ENCODE measurements at places on chromosomes 13 and 19.

GRCh38 chr19:57560049-57560491, 407 bp upstream of the ZNF550 start:
- DNase-seq = no peak

- DNase-seq = no peak
Observed at GRCh38 chr19:39740395-39740794, 2.6 kb upstream of the CLC start.

- no peak for DNase-seq
Observed at GRCh38 chr19:47100290-47100689, 13.3 kb downstream of the ZC3H4 start.

DNA sequence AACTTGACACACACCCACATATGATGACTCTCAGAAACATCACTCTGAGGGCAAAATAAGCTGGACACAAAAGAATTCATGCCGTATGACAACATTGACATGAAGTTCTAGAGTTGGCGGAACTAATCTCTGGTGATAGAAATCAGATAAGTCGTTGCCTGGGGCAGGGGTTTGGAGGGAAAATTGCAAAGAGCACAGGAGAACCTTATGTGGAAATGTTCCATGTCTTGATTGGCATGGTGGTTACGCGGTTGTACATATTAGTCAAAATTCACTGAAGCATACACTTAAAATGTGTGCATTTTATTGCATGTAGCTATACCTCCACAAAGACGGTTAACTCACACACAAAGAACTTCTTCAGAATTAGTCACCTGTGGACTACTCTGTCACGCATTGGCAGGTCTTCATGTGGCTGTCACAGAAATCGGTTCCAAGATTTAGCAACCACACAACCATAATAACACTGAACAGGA, 137.8 kb upstream of the GJB6 start:
- no peak for DNase-seq

DNA sequence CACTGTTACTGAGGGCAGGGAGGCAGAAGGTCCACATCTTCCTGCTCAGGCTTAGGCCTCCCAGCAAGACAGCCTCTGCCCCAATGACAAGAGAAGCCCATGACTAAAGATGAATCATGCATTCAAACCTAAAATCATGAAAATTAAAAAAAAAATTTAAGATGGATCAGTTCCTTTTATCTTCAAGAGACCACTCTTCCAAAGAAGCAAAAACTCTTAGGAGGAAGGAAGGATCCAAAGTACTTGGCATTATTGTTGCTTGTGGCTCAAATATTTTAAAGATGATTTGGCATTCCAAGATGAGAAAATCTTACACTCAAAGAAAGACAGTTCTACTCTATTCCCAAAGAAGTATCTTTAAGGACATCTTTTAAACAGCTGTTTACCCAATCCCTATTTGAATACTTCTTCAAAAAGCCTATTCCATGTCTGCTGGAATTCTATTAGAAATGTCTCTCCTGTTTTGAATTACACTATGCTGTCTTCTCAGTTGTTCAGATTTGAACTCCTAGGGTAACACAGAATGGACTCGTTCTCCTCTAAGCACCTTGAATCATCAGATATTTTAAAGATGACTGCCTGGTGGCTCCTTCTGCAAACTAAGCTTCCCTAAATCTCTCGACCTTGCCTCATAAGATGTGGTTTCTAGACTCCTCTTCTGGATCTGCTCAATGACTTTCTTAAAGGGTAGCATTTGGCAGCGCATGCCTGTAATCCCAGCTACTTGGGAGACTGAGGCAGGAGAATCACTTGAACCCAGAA, 7.0 kb downstream of the SERP2 start:
- DNase-seq = no peak

DNA sequence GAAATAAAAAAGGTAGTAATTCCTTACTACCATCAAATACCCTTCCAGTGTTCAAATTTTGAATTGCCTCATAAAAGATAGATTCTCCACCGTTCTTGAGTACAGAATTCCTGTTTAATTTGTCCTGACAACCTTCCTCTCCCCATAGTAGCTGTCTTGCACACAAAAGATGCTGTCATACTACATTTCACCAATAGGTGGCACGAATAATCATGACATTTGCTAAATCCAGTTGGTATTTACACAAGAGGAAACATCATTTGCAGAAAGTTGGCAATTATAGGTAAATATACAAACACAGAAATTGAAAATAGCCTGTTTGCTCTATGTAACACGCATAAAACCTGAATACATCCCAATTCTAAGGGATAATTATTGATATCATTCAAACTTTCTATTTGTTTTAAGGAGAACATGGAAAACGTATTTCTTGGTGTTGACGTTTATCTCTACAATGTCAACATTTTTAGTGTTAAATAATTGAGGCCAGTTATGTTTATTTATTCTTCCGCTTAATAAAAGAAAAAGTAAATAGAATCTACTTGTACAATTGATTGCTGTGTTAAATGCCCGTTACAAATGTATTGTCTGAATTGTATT, 58.3 kb upstream of the CLDN10 start:
- DNase-seq = no peak

DNA sequence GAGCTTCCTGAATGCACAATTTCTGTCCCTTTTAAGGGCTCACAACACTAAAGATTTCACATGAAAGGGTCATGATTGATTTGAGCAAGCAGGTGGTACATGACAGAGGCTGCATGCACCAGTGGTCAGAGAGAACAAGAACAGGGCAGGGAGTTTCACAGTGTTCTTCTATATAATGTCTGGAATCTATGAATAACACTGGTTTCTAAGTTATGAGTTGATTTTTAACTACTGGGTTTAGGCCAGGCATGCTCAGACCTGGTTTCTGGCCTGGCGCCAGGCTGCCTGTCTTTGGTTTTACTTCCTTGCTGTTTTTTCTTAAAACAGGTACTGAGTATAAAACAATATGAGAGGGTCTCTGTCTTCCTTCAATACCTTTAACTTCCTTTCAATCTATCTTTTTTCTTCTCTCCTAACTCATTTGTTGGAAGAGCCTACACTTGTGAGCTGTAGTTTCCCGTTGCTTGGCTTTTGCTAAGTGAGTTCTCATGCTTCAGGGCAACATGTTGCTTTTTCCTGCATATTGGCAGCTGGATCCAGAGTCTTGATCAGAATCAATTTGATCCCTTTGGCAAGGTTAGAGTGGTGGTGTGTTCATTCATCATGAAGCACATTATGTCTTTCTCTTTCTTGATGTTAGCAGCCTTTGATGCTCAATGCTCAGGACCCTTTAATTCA, 38.5 kb upstream of the FGF14 start:
- no peak for DNase-seq

DNA sequence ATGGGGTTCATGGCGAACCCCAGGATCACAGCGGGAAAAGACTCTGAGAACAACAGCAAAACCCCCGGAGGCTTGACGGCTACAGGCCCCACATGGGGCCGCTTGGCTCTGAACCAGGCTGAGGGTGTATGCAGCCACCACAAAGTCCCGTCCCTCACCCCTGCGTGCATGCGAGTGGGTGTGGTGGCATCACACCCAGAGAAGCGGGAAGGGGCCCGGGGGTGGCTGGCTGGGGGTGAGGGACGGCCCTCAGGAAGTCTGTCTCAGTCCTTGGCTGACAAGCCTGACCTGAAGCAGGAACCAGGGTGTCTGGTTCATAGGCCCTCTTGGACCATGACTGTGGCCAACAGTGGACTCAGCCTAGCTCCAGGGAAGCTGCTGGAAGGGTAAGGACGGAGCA, 34.2 kb downstream of the CEBPG start:
- no peak for DNase-seq

DNA sequence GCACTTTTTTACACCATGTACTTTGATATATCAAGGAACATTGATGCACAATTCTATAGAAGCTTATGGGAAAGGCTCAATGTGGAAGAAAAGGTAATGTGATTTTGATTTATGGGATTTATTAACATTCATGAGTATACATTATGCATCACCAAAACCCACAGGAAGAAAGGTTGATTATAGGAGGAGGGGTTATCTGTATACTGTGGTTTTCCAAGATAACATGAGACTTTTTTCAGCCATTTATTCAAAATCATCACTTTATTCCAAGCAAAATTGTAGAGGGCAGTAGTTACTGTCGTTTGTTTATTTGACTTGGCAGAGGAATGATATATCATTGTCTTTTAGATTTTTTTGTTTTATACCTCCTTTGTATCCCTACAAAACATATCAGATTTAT, 54.9 kb downstream of the WDFY2 start:
- no peak for DNase-seq

DNA sequence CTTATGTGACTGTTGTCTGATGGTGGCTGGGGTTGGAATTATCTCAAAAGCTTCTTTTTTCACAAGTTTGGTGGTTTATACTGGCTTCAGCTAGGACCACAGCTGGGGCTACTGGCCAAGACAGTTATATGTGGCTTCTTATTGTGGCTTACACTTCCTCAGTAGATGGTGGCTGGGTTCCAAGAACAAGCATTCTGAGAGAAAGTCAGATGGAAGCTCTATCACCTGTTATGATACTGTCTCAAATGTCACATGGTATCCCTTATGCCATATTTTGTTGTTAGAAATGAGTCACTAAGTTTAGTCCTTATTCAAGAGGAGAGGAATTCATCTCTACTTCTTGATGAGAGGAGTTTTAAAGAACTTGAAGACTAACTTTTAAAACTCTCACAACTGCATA, 41.6 kb downstream of the NDFIP2 start:
- DNase-seq = no peak

DNA sequence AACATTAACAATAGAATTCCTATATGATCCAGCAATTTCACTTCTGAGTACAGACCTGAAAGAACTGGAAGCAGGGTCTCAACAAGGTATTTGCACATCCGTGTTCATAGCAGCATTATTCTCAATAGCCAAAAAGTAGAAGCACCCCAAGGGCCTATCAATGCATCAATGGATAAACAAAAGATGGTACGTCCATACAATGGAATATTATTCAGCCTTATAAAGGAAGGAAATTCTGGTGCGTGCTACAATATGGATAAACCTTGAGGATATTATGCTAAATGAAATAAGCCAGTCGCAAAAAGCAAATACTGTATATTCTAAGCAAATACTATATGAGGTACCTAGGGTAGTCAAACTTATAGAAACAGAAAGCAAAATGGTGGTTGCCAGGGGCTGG, 30.8 kb upstream of the CEBPA start:
- DNase-seq = no peak

GRCh38 chr19:10566658-10567410, 1.0 kb upstream of the KRI1 start:
- DNase-seq = no peak

Measured in stimulated activated CD8-positive, alpha-beta memory T cell treated with anti-CD3 and anti-CD28 coated beads, Interleukin-7, amount 100 ng/mL, for 48 hours (primary cell).